ENCODE measurements at places on chromosomes 3 and 15.
A peak's percentile ranks its signal among the peaks of the same experiment; 100 is the strongest.

DNA sequence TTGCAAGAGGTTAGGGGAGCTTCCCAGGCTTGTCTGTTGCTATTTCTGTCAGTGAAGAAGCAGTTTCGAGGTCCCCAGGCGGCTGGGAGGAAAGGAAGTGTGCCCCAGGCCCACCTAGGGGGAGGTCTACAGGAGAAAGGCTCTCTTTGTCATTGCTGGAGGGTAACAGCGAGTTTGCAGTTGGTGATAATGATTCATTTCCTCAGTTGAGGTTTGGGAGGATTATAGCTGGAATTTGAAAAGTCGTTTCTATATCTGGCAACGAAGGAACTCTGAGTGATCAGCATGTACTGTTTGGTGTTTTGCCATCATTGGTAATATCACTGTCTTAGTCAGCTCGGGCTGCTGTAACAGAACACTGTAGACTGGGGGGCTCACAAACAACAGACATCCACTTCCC, 65.5 kb upstream of the UBE3A start:
- DNase-seq = no peak

DNA sequence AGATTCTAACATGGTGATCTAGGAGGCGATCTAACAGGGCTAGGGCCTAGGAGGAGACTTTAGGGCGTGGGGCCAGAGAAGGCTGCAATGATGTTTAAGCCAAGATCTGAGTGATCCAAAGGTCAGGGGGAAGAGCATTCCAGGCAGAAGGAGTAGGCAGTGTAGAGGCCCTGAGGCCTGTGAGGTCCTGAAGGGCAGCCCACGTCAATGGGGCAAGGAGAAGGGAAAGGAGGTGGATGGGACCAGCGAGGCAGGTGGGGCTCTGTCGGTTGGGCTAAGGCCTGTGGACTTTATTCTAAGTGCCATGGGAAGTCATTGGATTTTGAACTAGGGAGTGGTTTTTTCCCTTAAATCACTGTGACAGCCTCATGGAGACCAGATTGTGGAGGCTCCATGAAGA, 10.2 kb upstream of the DNAH1 start:
- no peak for DNase-seq

DNA sequence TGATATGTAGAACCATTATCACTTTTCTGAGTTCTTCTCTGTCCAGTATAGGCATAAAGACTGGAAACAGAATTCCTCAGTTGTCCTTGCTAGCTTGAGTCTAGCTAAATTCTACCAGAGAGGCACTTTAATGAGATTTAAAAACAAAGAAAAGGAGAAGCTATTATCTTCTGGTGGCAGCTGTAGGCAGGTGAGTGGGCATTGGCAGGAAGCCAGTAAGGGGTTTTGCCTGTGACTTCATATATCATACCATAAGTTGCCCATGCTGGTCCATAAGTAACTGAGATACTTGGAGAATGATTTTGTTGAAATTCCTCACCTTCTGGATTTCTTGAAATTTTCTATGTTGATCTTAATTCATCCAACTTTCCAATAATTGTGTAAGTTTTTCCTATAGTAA, 402.3 kb upstream of the TGFBR2 start:
- no peak for DNase-seq

GRCh38 chr15:87710406-87710805, 546.1 kb downstream of the NTRK3 start:
- peak; percentile 50 for DNase-seq

DNA sequence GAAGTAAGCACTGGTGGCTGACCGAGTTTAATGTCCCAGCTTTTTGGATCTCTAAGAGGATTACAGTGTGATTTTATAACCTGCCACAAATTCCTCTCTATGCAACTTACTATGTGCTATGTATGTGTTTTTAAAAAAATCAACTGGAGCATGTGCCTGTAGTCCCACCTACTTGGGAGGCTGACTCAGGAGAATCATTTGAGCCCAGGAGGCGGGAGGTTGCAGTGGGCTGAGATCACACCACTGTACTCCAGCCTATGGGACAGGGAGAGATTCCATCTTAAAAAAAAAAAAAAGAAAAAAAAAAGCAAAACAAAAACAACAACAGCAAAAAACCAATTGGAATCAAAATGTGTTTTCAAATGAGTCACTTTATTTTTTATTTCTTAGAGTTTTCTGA, 29.6 kb downstream of the DUT start:
- DNase-seq = no peak

- peak; percentile 62 for DNase-seq
These were observed 312.0 kb upstream of the CCDC54 start for GRCh38 chr3:107065094-107065861.

GRCh38 chr3:3998140-3998922, 199.1 kb downstream of the LRRN1 start:
- DNase-seq = no peak

DNA sequence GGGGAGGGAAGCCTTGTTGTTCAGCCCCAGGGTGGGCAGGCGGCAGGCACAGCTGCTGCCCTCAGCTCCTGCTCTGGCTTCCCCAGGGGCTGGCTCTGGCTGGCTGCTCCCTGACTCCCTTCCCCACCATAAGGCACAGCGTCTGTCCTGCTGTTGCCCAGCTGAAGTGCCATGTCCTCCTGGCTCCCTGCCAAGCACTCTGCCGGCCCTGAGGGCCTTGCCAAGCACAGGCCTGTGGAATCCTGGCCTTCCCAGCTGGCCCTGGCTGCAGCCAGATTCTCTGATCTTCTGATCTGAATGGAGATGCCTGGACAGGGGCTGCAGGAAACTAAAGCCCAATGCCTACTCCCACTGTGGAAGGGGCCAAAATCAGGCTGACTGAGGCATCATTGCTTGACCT, 1.1 kb downstream of the IQCF6 start:
- no peak for DNase-seq

DNA sequence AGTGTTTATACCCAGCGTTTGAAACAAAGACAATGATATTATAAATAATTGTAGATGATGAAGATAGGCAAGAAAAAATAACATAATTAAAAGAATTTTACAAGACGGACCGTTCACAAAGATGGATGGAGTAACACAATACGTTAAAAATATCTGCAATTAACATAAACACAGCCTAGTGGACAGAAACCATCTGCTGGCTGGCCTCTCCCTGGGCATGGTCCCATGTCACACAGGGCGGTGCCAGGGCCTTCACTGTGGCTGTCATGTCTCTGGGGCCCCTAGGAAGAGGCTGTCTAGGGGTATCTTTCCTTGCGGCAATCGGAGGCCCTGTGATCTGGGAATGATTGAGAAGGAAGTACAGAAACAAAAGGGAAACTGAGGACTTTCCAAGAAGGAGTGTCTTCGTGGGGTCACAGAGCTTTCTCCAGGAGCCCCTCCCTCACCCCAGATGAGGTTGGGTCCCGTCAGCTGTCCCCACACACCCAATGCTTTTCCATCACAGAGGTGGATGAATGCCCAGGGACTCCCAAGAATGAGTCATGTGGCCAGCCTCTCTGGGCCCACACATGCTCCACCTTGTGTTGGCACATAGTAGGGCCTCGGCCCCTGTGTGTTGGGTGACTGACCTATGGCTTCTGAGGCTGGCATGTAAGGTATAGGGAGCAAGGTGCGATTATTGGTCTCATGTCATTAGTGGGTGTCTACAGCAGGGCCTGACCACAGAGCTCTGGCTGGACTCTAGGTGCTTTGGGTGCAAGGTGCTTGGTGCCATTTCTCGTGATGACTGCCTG, 87.1 kb downstream of the DNAJB8 start:
- DNase-seq = no peak

GRCh38 chr3:43213631-43214030, 72.7 kb upstream of the SNRK start:
- DNase-seq = no peak

DNA sequence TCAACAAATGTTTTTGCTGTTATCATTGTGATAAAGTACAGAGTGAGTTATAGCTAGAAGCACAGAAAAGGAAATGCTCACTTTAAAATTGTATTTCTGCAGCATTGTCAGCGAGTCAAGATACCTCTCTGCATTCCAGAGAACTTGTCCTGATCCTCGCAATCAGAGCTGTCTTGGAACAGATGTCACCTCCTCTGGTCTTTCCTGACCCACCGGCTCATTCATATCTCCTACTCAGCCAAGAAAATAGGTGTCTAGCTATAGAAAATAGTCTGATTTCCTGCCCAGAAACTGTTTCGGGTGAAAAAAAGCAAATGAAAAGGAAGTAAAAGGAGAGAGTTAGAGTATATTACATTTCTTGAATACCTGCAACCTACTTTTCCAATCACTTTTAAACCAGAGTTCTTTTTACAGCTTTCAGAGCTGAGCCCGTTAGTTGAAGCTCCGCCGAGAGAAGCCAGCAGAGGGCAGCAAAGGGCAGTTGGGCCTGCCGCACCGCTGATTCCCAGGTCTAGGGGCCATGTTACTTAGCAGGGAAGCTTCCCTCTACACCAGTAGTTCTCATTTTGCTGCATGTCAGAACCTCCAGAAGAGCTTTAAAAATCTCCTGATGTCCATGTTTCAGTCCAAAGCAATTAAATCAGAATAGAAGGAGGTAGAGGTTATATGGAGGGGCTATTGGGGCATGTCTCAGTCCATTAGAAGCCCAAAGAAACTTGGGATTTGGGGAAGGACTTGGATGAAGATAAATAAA, 185.7 kb upstream of the THRB start:
- peak; percentile 77 for DNase-seq

DNA sequence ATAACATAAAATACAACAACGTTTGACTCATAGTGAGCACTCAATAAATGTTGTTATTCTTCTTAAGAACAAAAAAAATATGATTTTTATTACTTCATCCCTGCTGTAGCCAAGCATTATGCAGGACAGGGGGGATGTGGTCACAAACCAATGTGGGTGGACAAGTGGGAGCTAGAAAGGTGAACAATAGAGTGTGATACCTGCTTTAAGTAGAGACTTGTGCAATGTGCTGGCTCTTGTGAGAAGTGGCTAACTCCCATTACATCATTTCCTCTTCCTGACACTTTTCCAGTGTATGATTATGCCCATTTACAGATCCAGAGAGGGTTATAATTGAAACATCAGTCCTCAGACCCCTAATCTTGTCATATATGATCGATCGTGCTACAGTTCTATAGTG, 193.6 kb downstream of the UBE2E2 start:
- DNase-seq = no peak

DNA sequence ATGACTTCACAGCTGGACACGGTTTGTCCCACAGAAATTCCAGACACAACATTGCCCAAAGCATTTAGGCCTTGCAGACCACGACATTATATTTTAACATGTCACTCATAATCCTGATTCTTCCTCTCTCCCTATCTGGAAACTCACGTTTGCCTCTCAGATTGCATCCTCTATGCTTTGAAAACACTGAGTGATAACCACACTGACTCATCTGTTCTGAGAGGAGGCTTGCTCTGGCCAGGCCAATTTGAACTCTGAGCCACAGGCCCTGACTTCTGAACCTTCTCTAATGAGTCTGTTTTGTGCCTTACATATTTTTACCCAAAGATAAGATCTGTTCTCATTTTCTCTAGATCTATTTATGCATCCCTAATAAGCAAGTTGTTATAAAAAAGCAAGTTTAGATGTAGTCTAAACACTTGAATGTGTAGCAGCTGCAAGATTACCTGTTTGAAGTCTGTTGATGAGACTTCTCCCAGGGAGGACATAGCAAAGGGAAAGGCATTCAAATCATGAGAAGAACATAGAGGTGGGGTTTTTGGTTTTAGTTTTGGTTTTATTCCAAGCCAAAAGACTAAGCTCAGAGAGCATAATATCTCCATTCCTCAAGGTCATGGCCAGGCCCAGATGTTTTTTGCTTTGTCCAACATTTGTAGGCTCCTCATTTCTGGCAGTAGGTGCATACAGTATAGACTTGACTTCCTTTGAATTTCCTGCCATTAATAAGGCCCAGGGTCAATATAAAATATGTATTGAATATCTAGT, 234.4 kb upstream of the LRTM1 start:
- DNase-seq = no peak

- no peak for DNase-seq
These were observed 109.2 kb downstream of the CD47 start for GRCh38 chr3:107981471-107982111.

GRCh38 chr3:45832699-45833098, 9.2 kb downstream of the LZTFL1 start:
- DNase-seq = no peak

GRCh38 chr15:69729167-69729748, 276.6 kb downstream of the RPLP1 start:
- DNase-seq = no peak

DNA sequence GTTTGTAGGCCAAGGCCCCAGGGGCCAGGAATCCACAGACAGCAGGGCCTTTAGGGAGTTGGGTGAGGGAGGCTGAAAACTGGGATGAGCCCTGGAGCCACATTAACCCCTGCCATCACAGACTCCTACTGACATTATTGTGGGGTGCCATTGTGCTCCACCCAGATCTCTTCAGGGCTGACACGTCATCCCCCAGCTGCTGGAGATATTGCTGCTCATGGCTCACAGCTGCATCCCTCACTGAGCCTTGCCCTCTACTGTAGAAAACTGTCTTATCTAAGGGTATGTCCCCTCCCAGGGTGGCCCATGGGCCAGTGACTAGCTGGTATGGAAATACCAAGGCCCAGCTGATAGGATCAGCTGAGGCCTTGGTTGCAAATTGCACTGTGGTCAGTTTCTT, 87.3 kb upstream of the PRR23C start:
- DNase-seq = no peak
